Activated CD8-positive, alpha-beta memory T cell treated with anti-CD3 and anti-CD28 coated beads, Interleukin-2, amount 10 ng/mL, durations not matched to agents 7 days and 5 days (primary cell): ENCODE measurements at places on chromosomes 4 and X.

GRCh38 chr4:109755656-109756055 is 25.8 kb upstream of the PLA2G12A start:
- DNase-seq: no peak

DNA sequence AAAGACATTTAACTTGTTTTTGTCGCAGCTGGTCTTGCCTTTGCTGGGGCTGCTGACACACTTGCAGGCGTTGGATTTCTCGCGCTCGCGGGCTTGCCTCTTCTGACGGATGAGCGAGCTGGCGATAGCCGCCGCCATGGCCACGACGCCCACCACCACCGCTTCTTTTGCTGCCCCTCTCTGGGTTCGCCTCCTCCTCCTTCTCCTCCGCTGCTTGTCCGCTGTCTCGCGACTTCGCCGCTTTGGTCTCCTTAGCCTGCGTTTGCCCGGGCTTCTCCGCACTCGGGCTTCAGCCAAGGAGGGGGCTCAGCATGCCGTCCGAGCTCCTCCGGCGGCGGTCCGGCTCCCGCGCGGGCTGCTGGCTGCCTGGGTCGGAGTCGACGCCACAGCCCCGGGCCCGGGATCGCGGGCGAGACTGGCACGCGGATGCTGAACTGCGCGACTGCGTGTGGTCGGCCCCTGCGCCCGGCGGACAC is 613 bp downstream of the FGF13 start:
- no peak for DNase-seq

DNA sequence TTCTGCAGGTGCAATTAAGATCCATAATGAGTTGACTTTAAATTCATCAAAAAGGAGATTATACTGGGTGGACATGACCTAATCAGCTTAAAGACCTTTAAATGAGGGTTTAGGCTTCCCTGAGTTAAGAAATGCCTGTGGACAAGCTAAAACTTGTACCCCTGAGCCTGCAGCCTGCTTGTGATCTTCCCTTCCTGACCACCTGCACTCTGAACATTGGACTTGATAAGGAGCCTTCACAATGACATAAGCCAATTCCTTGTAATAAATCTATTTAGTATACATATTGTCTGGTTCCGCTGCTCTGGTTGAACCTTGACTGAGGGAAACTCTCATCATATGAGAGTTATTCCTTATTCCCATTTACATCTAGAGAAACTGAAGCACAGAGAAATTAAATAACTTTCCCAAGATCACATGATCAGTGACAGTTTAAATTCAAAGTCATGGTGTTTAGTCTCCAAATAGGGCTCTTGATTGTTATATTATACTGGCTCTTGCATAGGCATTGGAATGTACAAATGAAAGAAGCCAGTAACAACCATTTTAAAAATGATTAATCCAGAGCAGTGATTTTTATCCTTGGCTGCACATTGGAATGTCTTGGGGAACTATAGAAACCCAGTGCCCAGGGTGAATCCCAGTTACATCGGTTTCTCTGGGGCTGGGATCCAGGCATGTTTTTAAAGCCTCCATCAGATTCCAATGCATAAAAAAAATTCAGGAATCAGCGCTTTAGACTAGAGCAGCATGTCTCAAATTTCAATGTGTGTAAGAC is 136.1 kb downstream of the MSL3 start:
- DNase-seq: no peak

GRCh38 chrX:139112432-139112831 is 400.9 kb upstream of the FGF13 start:
- no peak for DNase-seq

GRCh38 chr4:787561-787981 is 38.4 kb downstream of the CPLX1 start:
- DNase-seq: peak; percentile 61

- no peak for DNase-seq
Measured at GRCh38 chr4:7612311-7612897, 177.7 kb upstream of the PSAPL1 start.

DNA sequence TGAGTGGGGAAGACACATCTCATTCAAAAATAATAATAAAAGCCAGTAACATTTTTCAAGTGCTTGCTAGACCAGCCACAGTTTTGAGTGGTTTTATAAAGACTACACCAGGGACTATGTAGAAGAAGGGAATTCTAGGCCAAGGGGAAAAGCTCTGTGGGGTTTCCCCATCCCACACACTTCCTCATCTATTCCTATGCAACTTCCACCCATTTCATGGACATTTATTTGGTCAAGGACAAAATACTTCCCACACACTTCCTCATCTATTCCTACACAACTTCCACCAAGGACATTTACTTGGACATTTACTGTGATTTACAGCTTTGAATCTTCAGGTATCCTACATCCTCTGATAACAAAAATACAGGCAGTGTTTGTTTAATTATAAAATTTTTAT is 86.5 kb upstream of the KLF3 start:
- DNase-seq: no peak

GRCh38 chrX:68755616-68756125 is 73.2 kb upstream of the EFNB1 start:
- no peak for DNase-seq

DNA sequence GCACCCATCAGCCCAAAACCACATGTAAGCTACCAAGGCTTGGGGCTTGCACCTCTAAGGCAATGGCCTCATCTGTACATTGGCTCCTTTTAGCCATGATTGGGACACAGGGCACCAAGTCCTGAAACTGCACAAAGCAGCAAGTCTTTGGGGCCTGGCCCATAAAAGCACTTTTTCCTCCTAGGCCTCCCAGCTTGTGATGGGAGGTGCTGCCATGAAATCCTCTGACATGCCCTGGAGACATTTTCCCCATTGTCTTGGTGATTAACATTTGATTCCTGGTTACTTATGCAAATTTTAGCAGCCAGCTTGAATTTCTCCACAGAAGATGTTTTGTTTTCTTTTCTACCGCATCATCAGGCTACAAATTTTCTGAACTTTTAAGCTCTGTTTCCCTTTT is 58.5 kb upstream of the PABPC4L start:
- DNase-seq: no peak

GRCh38 chr4:3816983-3817960 is 51.1 kb downstream of the ADRA2C start:
- no peak for DNase-seq

DNA sequence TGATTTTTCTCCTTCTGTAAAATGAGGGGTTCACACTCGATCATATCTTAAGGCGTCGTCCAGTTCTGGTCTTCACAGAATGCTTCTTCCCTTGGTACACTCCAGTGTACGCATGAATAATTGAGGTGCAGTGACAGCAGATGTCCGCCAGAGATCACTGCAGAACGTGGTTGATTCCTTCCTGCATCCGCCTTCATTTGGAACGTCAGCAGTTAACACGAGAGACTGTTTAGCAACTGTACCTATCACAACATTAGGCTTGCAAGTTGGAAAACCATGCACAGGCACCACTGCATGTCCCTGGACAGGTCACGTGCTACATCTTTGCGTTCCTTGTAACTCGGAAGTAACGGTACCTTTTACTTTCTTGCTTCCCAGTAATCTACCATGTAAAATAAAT is 66.0 kb upstream of the GEMIN8 start:
- peak; percentile 42 for DNase-seq

- DNase-seq: no peak
Measured at GRCh38 chr4:144906181-144906925, 191.6 kb downstream of the ANAPC10 start.

- DNase-seq: no peak
Measured at GRCh38 chrX:103817502-103817901, 14.6 kb downstream of the RAB9B start.

- DNase-seq: no peak
Measured at GRCh38 chrX:50107470-50107869, 93.3 kb downstream of the AKAP4 start.

- no peak for DNase-seq
Measured at GRCh38 chr4:159837071-159837470, 734.2 kb downstream of the RAPGEF2 start.

DNA sequence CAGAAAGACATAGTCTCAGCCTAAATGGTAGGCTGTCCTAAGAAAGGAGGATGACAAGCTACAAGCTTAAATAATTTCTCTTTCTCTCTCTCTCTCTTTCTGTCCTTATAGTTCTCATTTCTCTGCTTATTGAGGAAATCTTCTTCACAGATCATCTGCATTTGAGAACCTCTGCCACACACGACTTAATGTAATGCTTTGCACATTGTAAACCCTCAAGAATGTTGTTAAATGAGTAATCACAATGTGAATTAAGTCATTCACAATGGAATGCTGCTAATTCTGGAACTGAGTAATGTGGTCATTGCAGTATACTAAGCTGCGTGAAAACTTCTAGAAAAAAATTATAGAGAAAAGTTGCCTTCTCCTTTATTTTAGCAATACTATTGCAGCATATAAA is 508.9 kb upstream of the FTHL17 start:
- DNase-seq: no peak

GRCh38 chr4:132395561-132395960 is 753.5 kb upstream of the PCDH10 start:
- DNase-seq: no peak

- DNase-seq: no peak
Measured at GRCh38 chr4:5018603-5019002, 655 bp downstream of the CYTL1 start.

DNA sequence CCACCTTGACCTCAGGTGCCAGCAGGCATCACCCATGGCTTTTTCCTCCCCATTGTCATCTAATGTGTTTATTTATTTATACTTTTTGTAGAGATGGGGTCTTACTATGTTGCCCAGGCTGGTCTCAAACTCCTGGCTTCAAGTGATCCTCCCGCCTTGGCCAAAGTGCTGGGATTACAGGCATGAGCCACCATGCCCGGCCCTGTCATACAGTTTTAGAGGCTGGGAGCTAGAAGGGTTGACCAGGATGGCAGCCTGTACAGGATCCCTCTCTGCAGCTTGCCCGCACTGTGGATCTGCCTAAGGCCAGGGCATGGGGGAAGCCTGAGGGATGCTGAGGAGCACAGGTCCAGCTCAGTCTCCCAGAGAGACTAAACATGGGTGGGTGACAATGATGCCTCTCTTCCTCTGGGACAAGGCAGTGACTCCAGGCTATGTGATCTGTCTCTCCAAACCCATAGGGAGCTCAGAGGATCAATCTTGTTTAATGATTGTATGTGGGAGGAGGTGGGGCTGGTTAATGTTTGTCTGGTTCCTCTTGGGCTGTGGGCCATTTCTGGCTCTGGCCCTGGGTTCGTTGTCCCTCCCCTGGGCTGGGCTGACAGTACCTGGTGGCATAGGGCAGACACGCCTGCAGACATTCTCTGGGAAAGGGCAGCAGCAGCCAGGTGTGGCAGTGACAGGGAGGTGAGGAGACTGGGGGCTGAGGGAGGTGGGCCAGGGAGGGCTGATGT is 8.3 kb upstream of the GJB1 start:
- DNase-seq: no peak

DNA sequence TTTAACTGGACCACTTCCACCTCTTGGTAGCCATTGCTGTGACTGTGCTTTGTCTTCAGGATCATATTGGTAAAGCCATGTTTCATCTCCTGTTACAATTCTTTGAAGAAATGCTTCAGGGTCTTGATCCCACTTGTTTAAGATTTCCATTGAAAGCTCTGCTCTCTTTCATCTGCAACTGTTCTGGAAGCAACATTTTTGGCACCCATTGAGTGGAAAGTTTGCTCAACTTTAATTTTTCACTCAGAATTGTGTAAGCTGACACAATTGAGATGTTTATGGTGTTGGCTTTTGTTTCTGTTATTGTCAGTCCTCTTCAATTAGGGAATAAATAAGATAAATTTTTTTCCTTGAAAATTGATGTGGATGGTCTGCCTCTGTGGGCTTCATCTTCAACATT is 237.4 kb downstream of the MAPK10 start:
- DNase-seq: no peak

DNA sequence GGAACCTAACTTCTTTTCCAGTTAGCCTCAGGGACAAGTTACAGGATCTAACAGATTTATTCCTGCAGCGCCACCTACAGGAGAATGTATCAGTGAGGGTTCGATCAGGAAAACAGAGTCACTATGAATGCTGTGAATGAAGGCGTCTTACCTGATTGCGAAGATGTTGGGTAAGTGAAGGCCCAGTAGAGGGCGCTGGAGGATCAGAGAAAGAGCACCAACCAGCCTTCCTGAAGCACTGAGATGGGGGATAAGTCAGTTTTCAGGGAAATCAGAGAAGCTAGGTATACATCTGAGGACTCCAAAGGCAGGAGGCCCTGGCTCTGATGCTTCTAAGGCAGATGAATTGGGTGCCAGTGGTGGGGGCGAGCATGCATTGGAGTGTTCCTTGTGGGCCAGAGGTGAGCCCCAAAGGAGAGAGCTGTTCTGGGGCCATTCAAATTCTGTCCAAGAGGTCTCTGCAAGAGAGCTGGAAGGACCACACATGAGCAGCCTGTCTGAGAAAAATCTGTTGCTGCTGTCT is 169.9 kb upstream of the AADAT start:
- peak; percentile 65 for DNase-seq

DNA sequence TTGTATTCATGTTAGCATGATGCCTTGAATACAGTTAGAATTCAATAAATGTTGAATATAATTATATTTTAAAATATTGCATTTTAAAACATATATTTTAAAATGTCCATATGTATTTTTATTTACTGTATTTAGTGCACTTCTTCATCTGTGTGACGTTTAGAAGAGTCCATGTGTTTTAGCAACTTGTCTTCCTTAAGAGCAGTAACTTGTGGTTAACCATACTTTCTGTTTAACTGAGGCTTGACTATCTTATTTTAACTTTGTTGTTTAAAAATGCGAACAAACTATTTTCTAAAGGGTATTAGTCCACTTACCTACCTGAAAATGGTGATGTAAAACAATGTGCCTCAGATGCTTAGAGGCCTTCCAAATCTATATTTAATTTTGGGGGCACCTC is 858 bp downstream of the DMP1 start:
- no peak for DNase-seq

DNA sequence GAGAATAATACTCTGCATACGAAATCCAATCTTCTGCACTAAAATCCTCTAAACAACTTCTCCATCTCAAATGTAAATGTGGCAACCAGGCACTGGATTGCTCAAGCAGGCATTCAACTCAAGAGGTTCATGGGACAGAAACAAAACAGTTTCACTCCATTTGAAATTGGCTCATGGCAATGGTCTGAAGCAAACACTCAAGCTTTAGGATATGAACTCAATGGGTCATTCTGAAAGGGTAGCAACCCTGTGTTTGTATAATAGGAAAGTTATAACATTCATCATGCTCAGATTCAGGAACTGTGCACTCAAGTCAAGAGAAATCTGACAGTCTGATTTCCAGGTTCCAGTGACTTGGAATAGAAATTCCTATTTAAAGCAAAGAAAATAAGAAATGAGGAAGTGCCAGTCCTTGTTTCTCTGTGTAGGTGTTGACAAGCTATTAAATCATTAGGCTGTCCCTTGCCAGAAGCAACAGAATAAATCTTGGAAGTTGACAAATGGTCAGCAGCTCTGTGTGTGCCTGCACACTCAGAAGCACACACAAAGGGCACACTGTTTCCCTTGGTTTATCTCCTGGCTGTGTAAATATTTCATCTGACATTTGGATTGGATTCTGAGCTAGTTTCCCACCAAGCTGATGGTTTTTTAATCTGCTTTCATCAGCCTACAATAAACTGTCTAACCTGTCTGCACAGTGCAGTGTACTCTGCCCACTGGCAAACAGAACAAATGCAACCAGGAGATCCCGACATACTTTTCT is 75.9 kb upstream of the CITED1 start:
- DNase-seq: no peak
